Activated naive CD4-positive, alpha-beta T cell treated with anti-CD3 and anti-CD28 coated beads, Interleukin-2, amount 50 U/mL, for 16 hours (primary cell): ENCODE measurements at places on chromosomes 7 and 10.

DNA sequence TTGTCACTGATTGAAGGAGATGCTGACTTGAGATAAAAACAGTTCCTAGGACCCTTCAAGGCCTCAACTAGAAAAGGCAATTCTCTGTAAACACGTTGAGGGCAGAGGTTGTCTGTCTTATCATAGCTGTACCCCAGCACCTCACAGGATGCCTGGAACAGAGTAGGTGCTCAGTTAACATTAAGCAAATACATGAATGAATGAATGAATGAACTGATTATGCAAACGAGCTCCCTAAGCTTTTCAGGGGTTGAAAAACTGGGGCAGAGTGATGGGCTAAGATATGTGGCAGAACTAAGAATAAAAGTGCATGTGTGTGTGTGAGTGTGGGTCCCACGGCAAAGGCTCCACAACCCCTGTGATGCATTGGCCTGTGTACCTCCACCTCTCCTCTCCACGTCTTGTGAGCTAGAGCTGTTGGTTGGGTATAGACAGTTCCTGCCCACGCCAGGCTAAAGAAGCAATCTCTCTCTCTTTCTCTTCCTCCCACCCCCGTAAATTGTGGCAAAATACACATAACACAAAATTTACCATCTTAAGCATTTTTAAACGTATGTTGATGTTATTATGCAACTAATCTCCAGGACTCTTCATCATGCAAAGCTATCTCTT lies 20.9 kb upstream of the SMC3 start:
- DNase-seq = no peak

GRCh38 chr7:91946549-91946948 lies 5.9 kb downstream of the AKAP9 start:
- DNase-seq = no peak

DNA sequence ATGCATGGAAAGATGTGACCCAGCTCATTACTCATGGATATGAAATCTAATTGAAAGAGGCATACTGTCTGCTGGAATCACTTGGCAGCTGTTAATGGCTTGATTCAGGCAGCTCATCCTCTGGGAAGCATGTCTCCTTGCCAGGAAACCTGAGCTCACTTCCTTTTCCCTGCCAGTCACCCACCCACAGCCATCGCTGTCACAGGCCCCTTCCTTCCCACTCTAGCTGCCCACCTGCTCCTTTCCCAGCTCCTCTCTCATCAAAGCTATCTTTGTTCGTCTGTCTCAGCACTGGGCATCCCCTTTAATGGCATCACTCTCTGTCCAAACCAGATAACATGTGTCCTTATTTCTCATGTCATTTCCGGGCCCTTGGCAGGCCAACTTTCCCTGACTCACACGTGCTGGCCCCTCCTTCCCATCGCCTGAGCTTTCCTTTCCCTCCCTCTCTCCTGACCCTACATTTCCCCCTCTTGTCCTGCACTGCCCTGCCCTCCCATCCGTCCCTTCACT lies 721.9 kb downstream of the TNS3 start:
- no peak for DNase-seq

- no peak for DNase-seq
Observed at GRCh38 chr7:144830811-144831210, 5.0 kb downstream of the TPK1 start.

GRCh38 chr10:69317626-69318105 lies 39.4 kb downstream of the HK1 start:
- no peak for DNase-seq

- DNase-seq = no peak
Observed at GRCh38 chr7:81111781-81112540, 193.1 kb upstream of the SEMA3C start.

DNA sequence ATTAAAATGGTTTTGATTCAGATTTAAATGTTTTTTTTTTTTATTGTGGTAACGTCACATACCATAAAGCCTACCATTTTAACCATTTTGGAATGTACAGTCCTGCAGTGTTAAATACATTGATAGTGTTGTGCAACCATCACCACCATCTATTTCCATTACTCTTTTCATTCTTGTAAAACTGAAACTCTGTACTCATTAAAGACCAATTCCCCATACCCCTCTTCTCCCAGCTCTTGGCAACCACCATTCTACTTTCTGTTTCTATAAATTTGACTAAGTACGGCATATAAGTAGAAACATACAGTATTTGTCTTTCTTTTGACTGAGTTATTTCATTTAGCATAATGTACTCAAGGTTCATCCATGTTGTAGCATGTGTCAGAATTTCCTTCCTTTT lies 96.2 kb downstream of the EXOC4 start:
- DNase-seq = no peak
